ENCODE measurements at places on chromosomes 2 and 18. TPM values are rescaled to one million over a fixed set of nuclear protein-coding genes. Genes with fewer than 3 reads are reported as not detected.
A peak's percentile ranks its signal among the peaks of the same experiment; 100 is the strongest.

REG1B gene
- not detected for total RNA-seq

- DNase-seq = no peak
Measured at GRCh38 chr2:234488913-234489451, 7.9 kb downstream of the ARL4C start.

DNA sequence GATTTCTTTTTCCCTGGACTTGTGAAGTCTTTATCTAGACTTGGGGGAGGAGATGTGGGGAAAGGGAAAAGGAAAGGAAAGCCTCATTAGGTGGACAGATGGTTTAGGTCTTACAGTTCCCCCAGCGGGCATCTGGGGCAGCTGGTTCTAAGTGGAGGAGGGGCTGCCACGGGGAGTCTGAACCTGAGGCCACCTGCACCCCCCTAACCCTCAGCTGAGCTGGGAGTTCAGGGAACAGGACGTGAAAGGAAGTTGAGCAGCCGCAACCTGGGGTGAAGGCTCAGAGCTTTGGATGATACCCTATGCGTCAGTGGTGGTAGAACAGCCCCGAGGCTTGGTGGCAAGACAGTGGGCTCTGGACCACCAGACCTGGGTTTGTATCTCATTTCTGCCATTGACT, 26.8 kb downstream of the ITM2C start:
- DNase-seq = no peak

GRCh38 chr2:19955544-19956422, 34.1 kb downstream of the WDR35 start:
- DNase-seq = peak; percentile 85

DNA sequence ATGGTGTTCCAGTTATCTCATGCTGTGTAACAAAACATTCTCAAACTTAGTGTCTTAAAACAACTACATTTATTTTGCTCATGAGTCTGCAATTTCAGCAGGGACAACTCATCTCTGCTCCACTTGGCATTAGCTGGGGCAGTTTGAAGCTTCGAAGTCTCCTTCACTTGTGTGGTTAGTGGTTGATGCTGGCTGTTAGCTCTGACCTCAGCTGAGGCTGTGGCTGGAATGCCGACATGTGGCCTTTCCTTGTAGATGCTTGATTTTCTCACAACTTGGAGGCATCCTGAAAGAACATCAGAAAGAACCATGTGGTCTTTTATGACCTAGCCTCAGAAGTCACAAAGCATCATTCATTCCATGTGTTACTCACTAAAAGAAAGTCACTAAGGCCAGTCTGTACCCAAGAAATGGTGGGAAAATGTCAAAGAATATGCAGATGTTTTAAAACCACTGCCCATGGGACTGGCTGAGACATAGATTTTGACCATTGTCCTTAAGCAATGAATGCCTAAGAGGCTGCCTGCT, 3.8 kb upstream of the TMSB10 start:
- DNase-seq = no peak

MEP1B gene
- total RNA-seq = not detected

RTTN gene
- total RNA-seq = 13.4 TPM

ZSWIM2 gene
- under 0.01 TPM for total RNA-seq

DNA sequence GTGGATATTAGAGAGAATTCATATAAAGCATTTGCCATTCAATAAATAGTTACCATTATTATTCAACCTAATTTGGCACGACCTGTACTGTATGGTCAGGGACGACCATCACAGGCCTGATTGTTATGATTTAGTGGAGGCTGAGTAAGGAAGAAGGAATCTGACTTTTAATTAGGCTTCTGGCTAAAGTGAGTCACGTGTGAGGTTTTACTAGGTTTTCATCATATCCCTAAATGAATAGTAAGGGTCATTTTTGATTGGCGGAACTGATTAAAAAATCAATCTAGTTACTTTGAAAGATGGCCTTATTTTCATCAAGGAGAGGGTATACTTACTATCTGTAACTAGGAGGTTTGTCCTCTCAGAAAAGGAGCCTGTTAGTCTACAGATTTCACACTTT, 143.4 kb downstream of the ADCYAP1 start:
- no peak for DNase-seq

DNA sequence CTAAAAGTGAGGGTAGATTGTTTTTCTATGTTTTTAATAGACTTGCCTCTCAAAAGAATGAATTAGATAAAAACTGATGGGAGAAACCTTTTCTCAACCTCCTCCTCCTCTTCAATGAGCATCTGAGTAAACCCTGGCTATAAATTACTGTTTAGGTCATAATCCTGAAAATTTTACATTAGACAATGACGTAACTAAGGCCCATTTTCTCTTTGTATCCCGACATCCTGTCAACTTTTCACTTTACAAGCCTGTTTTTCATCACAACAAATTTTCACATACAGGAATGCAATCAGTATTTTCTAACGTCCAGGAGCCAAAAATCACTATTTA, 1.3 kb downstream of the SPIRE1 start:
- DNase-seq = no peak

POTEE gene
- 0.26 TPM for total RNA-seq

CCDC85A gene
- 2.2 TPM for total RNA-seq

- no peak for DNase-seq
Measured at GRCh38 chr2:112725545-112726457, 5.0 kb downstream of the NT5DC4 start.

MAIP1 gene
- 24.9 TPM for total RNA-seq

GRCh38 chr2:224039770-224040440, 819 bp upstream of the SERPINE2 start:
- no peak for DNase-seq
